HAP-1 (cell line): ENCODE measurements at places on chromosomes 7 and 10.

GRCh38 chr10:114095559-114096337, 52.1 kb downstream of the ADRB1 start:
- no peak for DNase-seq

DNA sequence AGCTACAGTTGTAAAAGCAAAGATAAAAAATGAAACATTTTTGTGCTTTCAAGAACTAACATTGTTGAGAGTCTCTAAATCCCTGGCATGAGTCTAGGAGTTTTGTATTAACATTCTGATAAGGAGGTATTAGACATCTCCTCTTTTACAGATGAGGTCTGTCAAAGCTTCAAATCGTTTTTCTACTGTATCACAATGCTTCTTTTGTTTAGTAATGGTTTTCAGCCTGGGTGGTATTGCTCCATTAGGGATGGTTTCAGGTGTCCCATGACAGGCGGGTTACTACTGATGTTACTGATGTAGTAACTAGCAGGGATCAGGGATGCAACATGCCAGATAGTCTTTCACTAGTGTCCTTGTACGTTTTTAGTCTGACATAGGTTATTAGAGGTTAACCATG, 27.4 kb downstream of the STAM start:
- no peak for DNase-seq

DNA sequence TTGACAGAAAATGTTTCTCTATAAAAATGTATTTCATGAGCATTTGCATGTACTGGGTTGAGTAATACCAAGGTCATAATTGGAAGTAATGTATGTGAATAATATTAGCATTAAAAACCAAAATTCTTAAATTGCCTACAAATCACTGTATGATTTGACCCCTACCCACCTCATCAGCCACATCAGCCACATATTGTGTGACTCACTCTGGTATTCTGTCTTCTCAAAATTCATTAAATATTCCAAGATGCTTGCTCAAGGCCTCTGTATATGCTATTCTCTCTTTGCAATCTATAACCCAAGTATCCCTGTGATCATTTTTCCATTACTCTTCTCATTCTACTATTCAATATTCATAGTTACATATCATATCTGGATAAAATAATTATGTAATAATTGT, 21.4 kb downstream of the POT1 start:
- DNase-seq, result no peak

DNA sequence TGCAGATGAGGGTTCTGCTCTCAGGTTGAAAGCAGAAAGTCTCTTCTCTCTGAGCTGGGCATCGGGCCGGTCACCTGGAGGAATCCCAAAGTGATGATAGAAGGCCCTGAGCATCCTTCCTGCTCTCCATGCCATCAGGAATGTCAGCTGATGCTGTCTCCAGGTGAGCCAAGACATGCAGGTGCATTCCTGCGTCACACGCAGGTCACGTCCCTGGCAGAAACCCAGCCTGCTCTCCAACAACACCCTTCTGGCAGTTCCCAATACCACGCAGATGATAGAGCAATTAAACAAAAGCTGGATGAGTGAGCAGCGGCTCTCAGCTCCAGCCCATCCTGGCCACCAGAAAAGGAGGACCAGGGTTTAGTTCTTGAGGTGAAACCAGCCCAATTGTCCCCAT, 6.9 kb upstream of the WIPI2 start:
- DNase-seq, result no peak

DNA sequence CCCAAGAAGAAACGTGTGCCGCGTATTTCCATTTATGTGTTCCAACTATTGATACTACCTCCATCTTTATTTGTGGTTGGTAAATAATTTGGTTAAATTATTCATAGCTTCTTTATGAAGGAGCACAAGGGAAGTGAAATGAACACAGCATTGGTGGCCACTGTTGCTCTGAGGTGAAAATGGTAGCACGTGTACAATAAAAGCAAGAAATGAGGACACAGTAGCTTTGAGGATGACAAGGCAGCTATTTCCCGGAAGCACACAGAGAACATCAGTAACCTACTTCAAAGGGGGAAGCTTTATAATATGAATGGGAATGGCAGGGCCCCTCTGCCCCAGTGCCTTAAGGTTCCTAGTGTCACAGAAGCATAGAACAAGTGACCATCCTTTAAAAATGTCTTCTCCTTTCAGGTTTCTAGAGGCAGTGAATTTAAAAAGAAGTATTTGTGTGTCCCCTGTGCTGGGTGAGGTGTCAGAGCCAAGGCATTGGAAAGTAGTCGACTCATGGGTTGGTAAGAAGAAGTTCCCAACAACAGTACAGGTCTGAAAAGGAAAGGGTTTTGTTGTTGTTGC, 78.8 kb downstream of the SGMS1 start:
- DNase-seq, result no peak

DNA sequence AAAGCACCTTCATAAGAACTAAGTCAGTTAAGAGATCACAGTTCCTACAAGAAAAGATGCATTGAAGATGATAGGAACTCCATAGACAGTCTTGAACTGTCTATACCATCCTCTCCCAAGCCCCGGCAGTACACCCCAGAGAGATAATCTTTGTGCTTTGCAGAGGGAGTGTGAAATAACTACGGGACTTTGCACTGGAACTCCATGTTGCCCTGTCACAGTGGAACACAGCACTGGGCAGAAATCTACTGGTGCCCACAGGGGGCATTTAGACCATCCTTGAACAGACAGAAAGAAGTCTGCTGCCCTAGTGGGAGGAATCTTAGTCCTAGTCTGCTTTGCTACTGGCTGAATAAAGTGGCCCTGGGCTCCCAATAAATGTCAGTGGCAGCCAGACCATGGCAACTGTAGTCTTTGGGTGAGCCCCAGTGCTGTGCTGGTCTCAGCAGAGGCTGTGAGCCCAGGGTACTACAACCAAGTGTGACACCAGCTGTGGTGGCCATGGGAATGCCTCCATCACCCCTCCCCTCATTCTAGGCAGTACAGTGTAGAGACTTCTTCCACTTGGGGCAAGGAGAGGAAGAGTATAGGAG, 107.7 kb upstream of the TMEM168 start:
- no peak for DNase-seq

GRCh38 chr10:47018026-47018735, 107.0 kb downstream of the PTPN20 start:
- peak; percentile 55 for DNase-seq

DNA sequence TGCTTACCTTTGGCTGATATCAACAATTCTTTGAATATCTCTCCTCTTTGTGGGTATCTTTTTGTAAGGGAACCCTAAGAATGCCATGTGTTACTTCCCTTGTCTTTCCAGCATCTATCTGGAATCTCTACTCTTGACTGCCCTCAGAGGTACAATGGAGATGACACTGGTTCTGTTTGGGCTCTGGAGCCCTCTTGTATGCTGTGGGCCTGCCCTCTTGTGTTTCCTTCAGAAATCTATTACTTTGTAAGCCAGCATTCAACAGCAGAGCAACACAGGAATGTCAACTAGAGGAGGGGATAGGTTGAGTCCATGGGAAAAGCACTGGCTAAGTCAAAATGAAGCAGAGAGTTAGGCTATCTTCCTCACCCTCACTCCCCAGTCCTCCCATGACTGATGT, 142.3 kb downstream of the XPNPEP1 start:
- no peak for DNase-seq

- DNase-seq, result no peak
Measured at GRCh38 chr10:5532618-5533097, 7.9 kb downstream of the CALML3 start.

GRCh38 chr7:112806156-112806555, 16.0 kb upstream of the TMEM168 start:
- no peak for DNase-seq

DNA sequence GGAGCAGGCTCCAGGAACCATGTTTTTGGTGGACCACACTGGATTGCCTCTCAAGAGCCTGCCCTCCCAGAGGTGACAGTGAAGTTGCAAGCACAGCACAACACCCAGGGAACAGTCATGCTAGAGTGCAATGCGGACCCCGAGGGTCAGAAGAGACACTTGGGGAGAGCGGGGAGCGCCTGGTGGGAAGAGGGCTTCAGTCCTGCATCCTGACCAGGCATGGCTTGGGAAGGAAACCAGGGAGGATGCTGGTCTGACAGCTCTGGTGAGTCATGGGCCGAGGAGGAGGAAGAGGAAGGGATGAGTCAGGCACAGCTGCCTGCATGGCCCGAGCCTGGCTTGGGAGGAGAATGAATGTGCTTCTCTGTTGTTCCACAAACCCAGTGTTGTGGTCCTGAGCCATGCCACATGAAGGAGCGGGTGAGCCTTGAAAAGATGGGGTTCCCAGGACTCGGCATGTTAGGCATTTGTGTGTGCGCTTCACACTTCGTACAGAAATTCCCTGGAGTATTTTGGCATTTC, 29.5 kb upstream of the ANKRD2 start:
- DNase-seq, result no peak

DNA sequence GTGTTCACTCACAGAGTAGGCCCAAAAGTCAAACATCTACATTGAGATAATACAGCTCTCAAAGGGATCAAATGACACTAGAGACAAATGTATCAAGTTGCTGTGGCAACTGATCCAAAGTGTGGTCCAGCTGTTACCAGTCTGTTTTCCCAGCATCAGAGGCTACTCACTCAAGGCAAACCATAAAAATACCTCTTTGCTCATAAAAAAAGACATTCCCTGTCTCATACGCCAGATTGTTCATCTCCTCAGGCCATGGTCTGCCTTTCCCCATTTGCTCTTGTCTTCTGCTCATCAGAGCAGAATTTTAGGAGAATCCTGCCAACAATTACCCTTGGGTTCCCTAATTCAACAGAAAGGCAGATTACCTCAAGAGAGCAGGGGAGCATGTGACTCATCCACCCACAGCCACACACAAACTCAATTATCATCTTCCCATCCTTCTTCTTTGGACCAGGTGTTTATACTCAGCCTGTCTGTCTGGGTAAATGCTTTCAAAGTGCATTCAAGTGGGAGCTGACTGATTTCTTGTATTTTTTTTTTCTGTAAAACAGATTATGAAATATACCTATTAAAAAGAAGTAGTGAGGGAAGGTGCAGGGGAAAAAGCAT, 226.5 kb upstream of the HPS1 start:
- DNase-seq, result no peak
